ENCODE measurements at places on chromosomes 16 and 17.
A peak's percentile ranks its signal among the peaks of the same experiment; 100 is the strongest.

DNA sequence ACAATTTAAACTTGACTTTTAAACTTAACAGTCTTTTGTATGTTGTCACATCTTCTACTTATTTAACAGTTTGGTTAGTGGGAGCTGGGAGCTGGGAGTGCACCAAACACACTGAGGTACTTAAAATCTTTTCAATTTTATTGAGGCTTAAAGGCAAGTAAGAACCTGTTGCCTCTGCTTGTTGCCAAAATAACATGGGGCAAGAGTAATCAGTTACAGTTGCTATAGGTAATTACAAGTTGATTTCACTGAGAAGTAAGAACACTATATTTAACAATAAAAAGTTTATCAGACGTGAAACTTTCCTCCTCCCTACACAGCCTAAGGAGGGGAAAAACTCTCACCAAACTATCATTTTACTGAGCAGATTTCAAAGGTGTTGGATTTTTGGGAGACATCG is 135.2 kb downstream of the FTO start:
- no peak for DNase-seq

DNA sequence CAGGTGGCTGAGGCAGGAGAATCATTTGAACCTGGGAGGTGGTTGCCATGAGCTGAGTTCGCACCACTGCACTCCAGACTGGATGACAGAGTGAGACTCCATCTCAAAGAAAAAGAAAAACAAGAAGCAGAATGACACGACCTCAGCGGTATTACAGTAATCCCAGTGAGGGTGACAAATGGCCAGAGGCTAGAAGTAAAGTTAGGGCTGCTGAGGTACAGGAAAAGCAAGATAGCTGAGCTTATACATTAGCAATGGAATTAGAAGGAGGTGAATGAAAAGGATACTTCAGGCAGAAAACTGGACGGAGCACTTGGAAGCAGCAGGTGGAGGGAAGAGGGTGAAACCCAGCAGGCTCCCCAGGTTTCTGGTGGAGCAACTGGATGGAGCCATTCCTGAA is 26.1 kb upstream of the AMZ2 start:
- DNase-seq, result no peak

DNA sequence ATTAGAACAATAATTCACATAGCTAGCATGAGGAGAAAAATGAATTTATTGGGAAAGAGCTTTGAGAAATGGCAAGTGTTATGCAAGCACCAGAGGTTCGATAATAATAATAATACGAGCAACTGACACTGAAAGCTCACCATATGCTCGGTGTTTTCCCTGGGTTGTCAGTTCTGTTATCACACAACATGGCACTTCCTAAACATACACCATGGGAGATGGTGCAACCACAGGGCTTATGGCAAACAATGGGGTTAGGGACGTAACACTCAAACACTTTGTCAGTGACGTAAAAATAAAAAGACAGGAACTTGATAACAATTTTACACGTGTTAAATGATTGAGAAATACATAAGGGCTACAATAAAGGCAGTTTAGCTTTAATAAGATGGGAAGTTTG is 23.7 kb downstream of the OR1D5 start:
- no peak for DNase-seq

DNA sequence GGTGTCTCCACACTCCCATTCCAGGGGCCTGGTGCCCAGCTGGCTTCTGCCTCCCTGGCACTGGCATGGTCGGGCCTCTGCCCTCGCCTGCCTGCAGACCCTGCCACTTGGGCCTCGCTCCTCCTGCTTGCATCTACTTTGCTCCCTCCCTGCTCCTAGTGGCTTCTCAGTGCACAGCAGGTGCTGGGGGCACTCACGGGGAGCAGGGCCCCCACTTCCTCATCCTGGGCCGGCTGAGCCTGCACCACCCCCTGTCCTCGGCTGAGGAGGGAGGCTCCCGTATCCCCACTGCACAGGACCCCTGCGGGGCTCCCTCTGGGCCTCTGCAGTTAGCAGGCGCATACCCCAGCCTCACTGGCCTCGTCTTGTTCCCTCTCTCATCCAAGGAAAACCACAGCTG is 35.2 kb downstream of the CIBAR2 start:
- DNase-seq, result no peak

DNA sequence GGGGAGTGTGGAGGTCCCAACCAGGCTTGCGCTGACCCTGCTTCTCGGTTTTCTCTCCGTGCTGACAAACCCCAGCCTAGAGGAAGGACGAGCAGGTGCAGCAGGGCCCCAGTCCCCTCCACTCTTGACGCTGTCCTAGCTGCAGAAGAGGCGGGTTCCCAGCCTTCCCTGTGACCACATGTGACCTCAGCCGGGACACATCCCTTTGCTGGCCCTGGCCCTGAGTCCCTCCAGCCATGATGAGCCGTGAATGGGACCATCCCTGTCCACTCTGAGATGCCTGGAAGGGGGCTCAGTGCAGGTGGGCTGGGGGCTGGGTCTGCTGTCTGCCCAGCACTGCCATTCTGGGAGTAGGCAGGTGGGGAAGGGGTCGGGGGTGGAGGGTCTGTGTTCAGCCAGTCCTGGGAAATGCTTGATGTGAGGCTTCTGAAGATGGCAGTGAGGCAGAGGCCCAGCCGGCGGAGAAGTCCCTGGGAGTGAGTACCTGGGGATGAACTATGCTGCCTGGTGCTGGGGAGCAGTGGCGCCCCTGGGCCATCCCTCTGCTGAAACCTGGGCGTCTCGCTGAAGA is 1.9 kb upstream of the TUBB3 start:
- no peak for DNase-seq

- no peak for DNase-seq
These were observed 28.1 kb upstream of the GSG1L start for GRCh38 chr16:28091656-28092055.

GRCh38 chr17:7440834-7441195 is 1.5 kb downstream of the FGF11 start:
- DNase-seq, result no peak

- DNase-seq, result no peak
These were observed 102.6 kb upstream of the HS3ST3A1 start for GRCh38 chr17:13704333-13704732.

DNA sequence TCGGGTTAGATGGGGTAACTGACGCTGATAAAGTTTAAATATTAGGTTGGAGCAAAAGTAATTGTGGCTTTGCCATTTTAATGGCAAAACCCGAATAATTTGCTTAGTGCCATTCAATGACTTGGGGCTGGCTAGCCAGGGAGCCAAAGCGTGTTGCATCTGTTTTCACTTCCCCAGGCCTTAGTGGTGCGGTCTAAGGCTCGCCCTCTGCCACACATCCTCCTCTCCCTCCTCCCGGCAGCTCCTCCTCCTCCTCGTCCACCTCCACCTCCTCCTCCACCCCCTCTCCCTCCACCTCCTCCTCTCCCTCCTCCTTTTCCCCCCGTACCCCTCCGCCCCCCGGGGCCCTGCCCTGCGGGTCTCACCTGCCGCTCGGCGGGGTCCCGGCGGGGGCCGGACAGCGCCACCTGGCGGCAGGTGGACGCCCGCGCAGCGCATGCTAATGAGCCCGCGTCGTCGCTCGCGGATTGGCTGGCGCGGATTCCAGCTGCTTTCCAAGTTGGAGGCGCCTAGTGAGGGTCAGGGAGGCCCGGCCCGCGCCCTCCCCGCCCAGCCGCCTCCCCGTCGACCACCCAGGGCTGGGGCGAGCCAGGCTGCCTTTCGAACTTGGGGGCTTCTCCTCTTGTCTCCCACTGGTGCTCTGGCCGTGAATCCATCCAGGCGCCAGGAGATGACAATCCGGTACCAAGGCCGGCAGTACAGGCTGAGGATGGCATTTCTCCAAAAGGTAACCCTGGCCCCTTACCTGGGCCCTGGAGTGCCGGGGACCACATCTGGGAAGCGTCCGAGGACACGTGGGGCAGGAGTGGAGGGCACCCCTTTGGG is 36.6 kb upstream of the RGS9 start:
- DNase-seq, result peak; percentile 21

GRCh38 chr17:70810609-70811008 is 641.3 kb downstream of the KCNJ2 start:
- DNase-seq, result no peak

- DNase-seq, result no peak
These were observed 31.7 kb downstream of the NAGPA start for GRCh38 chr16:5001986-5002385.

DNA sequence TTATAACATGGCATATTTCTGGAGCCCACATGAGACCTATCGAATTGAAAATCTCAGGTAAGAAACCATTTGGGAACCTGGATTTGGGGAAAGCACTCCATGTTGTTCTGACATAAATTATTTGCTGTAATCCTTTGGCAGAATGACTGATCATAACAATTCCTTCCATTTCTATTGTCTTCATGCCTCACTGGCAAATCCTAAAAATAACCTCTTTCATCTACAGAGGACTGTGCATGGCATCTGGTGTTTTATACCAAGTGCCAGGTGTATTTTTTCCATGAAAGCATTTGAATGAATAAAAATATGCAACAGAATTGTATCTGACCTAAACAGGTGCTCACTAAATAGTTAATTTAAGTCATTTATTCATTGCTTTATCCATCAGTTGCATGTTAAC is 33.7 kb upstream of the COQ7 start:
- no peak for DNase-seq

DNA sequence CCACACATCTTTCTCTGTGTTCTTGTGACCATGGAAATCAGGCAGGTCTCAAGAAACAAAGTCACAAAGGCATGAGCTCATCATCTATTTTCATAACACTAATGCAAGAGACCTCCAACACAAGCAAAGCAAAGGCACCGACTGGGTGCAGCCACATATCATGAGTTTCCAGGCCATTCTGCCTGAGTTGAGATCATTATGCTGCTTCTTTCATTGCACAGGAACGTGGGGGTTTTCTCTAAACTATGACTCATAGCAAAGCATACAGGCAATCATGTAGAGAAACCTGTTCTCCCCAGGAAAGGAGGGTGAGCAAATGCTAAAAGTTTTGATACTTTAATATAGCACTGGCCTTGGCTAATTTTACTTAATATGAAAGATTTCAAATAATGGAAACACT is 60.7 kb downstream of the GRIN2A start:
- DNase-seq, result no peak

DNA sequence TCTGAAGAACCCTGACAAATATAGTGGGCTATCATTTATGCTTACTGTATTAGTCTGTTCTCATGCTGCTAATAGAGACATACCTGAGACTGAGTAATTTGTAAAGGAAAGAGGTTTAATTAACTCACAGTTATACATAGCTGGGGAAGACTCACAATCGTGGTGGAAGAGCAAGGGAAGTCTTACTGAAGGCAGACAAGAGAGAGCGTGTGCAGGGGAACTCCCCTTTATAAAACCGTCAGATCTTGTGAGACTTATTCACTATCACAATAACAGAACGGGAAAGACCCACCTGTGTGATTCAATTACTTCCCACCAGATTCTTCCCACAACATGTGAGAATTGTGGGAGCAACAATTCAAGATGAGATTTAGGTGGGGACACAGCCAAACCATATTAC is 526.8 kb upstream of the GOT2 start:
- DNase-seq, result no peak

- DNase-seq, result no peak
These were observed 28.3 kb upstream of the MYH10 start for GRCh38 chr17:8658810-8659209.

- DNase-seq, result no peak
These were observed 33.8 kb downstream of the CCDC42 start for GRCh38 chr17:8710813-8711212.

DNA sequence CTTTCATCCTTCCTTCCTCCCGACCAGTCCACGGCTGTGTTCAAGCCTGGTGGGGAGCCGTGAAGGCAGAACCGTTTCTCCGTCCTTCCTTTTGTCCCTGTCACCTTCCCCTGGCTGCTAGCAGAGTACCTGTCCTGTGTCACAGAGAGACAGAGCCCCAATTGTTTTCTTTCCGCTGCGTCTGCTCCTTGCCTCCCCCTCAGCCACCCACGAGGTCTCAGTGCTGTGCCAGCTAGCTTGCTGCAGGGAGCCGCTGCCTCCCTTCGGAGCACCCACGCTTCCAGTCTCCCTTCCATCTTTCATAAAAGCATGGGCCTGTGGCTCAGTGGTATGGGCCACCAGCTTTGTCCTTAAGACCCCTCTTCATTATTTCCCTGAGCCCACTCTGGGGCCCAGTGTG is 62.2 kb downstream of the MPRIP start:
- no peak for DNase-seq

GRCh38 chr17:67245694-67246402 is 852 bp upstream of the HELZ start:
- DNase-seq, result no peak

- DNase-seq, result no peak
These were observed 85.9 kb upstream of the SMURF2 start for GRCh38 chr17:64747938-64748540.

GRCh38 chr17:41284043-41284442 is 8.5 kb downstream of the KRTAP9-7 start:
- DNase-seq, result no peak

DNA sequence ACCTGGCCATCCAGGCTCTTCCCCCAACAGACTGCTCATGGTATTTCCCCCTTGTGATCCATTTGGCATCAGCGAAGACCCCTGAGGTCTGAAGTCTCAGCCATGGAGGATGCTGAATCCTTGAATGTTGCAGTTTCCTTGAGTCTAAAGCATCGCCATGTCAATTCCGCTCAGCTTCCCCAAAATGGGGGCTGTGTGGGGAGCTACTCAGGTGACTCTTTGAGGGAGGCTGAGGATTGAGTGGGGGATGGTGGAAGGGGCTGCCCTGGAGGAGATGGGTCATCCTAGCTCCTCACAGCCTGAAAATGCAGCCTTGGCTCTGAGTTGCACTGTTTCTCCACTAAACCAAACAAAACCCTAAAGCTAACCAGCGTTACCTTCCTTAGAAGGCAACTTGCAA is 2.6 kb downstream of the C16orf78 start:
- DNase-seq, result no peak

- no peak for DNase-seq
These were observed 39.4 kb downstream of the AP1G1 start for GRCh38 chr16:71769222-71769621.

- no peak for DNase-seq
These were observed 31.4 kb downstream of the LIG3 start for GRCh38 chr17:35011671-35012216.
